ENCODE measurements at places on chromosomes 4 and X.

DNA sequence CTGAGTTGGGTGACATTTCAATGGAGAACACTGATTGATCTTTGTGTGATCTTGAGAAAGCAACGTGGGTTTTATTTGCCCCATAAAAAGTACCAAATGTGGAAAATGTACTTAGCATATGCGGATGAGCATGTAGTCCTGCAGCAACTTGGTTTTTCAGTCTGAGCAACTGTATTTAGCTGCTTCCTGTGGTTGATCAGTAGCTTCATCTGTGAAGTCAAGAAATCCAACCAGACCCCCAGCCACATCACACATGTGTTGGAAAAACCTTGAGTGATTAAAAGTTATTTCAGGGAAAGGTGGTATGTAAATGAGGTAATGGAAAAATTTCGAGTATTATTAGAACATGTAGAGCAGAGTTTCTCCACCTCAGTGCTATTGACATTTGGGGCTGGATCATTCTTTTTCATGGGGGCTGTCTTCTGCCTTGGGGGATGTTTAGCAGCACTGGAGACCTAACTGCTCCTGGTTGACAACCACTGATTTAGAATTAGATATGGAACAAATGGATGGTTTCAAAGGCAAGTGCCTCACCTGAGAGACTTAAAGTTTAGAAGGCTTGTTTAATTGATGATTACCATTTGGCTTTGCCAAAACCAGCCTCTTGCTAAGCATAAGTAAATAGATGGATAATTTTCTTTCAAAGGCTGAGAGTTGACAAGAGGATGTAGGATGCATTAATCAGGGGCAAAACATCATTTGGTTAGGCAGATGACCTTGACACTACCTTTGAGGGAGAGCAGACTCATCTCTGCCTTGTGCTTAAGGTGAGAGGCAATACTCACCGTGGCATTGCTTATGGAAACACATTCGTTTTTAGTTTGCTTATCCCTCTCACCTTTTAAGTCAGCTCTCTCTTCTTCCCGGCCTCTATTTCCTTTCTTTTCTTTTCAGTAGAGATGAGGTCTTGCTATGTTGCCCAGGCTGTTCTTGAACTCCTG lies 193.0 kb upstream of the RPS6KA3 start:
- no peak for DNase-seq

DNA sequence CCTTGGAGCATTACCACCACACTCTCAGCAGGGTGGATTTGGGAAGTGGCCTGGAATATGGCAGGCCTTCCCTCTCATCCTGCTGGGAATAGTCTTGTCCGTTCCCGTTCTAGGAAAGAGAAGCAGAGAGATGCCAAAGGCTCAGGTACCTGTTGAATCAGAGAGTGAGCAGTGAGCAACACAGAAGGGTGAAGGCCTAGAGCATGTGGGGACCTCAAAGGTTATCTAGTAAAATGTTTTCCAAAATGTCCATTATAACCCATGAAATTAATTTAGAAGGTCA lies 30.8 kb downstream of the SLC16A2 start:
- no peak for DNase-seq

DNA sequence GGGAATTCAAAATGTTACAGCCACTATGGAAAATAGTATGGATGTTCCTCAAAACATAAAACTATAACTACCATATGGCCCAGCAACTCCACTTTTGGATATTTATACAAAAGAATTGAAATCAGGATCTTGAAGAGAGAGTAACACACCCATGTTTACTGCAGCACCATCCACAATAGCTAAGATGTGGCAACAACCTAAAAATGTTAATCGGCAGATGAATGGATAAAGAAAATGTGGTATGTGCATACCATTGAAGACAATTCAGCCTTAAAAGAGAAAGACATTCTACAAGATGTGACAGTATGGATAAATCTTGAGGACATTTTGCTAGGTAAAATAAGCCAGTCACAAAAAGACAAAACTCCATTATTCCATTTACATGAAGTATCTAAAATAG lies 171.9 kb downstream of the DCHS2 start:
- DNase-seq: no peak

- no peak for DNase-seq
These were observed 5.7 kb upstream of the TADA2B start for GRCh38 chr4:7037425-7037824.

DNA sequence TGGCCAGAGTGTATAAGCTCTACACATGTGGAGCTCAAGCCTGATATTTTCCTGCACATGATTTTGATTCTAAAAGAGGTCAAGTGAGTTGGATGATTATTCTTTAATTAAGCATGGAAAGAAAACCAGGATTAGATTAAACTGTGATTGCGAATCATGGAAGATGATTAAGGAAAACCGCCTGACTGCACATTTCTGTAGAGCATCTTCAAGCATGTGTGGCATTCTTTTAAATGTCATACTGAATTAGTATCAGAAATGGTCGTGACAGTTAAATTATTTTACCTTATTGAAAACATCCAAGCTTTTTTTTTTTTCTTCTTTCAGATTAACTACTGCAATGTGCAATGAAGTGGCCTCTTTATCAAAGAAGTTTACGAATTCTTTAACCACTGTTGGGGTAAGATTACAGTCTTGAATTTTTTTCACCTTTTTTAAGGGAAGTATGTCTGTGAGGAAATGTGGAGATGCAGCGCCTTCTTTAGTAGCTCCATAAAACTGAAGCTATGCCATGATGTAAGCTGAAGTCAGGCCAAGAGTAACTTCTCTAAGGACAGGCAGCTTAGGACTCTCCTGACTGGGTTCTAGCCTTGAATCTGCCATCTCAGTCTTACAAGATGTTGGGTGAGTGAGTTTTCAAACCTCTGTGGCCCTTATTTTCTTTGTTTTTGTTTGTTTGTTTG lies 67.9 kb downstream of the FAM114A1 start:
- no peak for DNase-seq

- DNase-seq: no peak
These were observed 29.6 kb upstream of the NUDT6 start for GRCh38 chr4:122952028-122952427.

DNA sequence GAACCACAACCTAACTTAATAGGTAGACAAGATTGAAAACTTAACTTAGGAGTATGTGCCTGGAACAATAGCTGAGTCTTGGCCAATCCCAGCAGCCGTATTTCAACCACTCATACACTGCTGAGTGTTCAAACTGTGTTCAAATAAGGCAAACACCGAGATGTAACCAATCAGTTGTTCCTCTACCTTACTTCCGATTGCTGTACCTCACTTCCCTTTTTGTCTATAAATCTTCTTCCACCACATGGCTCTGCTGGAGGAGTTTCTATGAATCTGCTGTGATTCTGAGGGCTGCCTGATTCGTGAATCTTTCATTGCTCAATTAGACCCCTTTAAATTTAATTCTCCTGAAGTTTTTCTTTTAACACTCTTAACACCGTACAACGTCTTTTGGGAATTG lies 108.0 kb downstream of the ANAPC4 start:
- DNase-seq: no peak

- DNase-seq: no peak
These were observed 100.4 kb downstream of the HS6ST2 start for GRCh38 chrX:132858018-132858417.

- no peak for DNase-seq
These were observed 1.1 kb downstream of the CXCL1 start for GRCh38 chr4:73870260-73870659.

DNA sequence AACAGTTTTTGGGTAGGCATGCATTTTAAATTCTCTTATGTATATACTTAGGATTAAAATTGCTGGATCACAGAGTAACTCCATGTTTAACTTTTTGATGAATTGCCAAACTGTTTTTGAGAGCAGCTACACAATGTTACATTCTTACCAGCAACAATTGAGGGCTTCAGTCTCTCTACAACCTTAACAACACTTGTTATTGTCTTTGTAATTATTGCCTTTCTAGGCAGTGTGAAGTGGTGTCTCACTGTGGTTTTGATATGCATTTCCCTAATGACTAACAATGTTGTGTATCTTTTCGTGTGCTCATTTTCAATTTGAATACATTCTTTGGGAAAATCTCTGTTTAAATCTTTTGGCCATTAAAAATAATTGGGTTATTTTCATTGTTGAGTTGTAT lies 17.3 kb upstream of the F11 start:
- DNase-seq: no peak

DNA sequence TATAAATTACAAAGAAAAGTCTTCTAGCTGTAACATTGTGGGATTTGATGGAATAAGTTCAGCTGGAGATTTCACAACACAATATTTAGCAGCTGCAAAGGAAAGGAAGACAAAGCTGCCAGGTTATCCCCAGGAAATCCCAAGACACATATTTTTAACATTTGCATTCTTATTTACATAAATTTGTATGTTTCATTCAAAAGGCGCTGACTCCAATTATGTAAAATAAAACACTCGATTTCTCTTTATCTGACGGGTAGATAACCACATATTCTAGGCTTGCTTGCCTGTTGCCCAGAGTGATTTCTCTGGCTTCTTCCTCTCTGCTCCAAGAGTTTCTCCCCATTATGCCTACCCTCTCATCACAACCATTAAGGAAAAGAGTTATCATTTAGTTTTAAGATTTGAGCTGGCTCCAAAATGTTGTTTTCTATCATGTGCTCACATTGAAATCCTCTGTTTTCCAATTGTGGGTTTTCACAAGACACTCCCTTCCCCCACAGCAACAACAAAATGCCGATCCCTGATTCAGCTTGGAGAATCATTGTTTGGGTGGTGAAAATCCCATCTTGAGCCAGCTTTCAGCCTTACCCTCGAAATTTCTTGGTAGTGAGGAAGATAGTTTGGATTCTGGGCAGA lies 128.2 kb upstream of the RASGEF1B start:
- peak; percentile 58 for DNase-seq

DNA sequence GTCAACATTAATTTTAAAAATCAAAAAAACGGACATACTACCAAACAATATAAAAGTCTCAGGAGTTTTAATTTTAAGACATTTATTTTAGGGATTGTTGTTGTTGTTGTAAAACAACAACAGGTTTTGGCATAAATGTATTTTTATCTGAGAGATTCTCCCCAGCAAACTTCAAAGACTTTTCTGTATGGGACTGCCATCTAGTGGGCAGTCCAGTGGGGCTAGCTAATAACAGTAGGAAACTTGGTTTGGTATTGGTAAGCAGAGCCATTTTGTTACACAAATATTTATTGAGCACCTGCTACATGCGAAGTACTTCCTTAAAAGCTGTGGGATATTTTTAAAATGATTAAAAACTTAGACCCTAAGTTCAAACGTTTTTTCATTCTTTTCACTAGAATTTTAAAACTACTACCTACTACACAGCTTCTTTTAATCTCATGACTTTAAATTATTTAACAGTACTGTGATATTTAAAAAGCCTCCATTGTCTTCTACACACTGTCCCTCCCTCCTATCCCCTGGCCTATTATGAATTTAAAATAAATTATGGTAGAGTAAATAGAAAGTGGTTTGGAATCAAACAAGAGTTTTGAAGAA lies 1028.4 kb upstream of the INTU start:
- peak; percentile 67 for DNase-seq

- no peak for DNase-seq
These were observed 1650.6 kb upstream of the IGFBP7 start for GRCh38 chr4:58760737-58761136.

- no peak for DNase-seq
These were observed 289.3 kb upstream of the GATB start for GRCh38 chr4:152050106-152050505.

GRCh38 chr4:101367201-101367600 lies 19.9 kb upstream of the PPP3CA start:
- DNase-seq: no peak

- no peak for DNase-seq
These were observed 25.3 kb downstream of the FAM47E start for GRCh38 chr4:76276813-76277212.

- DNase-seq: no peak
These were observed 31.8 kb downstream of the STAG2 start for GRCh38 chrX:123993326-123993725.

GRCh38 chrX:105475801-105476200 lies 255.3 kb upstream of the TEX13A start:
- DNase-seq: no peak

DNA sequence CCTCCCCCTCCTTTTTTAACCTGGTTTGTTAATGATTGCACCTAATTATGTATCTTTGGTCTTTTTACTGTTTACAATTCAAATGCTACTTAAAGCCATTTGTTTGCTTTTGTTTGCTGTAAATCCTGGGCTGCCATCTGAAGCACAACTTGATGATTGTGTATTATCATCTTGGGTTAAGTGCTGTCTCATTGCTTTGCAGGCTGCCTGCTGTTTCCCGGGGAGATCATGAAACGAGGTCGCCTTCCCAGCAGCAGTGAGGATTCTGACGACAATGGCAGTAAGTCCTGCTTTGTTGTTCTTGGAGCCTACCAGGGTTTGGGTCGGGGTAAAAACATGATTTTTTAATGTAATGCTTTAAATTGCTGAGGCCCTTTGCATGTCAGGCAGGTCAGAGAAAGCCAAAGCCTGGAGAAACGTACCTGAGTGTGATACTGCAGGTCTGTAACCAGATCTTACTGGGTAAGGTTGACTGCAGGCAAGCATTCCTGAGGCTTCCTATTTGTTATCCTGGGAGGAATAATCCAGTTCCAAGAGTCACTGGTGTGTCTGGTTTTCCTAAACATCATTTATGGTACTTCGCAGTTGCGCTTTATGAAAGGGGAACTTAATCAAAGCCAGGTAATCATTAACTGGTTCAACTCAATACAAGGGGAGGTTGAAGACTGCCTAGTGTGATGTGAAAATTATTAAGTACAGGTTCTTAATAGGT lies 22.2 kb downstream of the JADE1 start:
- no peak for DNase-seq

GRCh38 chr4:79495447-79495846 lies 87.4 kb upstream of the GK2 start:
- no peak for DNase-seq

- no peak for DNase-seq
These were observed 66.2 kb upstream of the PGRMC2 start for GRCh38 chr4:128353791-128354190.

DNA sequence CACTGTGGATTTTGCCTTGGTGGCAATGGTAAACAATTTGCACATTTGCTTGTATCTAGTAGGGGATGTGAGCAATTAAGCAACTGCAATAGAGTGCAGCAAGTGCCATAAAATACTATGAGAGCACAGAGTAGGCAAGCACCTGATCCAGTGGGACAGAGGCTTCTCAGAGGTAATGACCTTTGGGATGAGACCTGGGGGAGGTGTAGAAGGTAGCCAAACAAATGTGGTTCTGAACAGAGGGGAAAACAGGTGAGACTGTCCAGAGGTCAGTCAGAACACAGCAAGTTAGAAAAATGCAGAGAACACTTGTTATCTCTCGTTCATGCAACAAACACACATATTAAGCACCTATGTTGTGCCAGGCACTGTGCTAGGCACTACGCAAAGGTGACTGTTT lies 21.4 kb upstream of the ANK2 start:
- no peak for DNase-seq

DNA sequence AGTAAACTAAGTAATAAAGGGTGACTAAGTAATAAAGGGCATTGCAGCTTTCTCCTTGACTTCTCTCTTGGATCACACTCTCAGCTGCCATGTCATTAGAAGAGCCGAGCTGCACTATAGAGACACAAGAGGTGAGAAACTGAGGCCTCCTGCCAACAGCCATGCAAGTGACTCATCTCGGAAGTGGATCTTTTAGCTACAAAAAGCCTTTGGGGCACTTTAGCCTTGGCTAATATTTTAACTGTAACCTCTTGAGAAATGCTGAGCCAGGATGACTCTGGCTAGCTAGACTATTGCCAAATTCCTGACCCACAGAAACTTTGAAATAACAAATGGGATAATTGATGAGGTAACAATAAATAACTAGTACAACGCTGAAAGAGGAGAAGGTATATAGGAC lies 1.5 kb upstream of the NEIL3 start:
- no peak for DNase-seq

All from muscle of back (tissue), 13 donors.